Airway epithelial cell (primary cell): ENCODE measurements at places on chromosomes 7 and 10. TPM values are rescaled to one million over a fixed set of nuclear protein-coding genes. Genes with fewer than 3 reads are reported as not detected.

Gene FGFBP3
- total RNA-seq, result 0.42 and 0.49 TPM in 2 replicates

Gene CYP2C19
- total RNA-seq, result 0.14 TPM in 1 of 2 replicates, not detected in the other

Gene CFAP70
- total RNA-seq, result 0.33 and 0.42 TPM in 2 replicates

Gene HABP2
- total RNA-seq, result not detected in 2 replicates

Gene TEX47
- not detected in 2 replicates for total RNA-seq

Gene COL26A1
- total RNA-seq, result not detected in 2 replicates

Gene PRPS1L1
- not detected in 2 replicates for total RNA-seq

Gene HOXA13
- total RNA-seq, result not detected in 2 replicates

Gene ANKRD22
- total RNA-seq, result 11.2 and 15.9 TPM in 2 replicates

Gene CALHM3
- not detected in 2 replicates for total RNA-seq

Gene PRF1
- total RNA-seq, result not detected in 2 replicates

Gene MORN4
- 3.4 and 6.6 TPM in 2 replicates for total RNA-seq

Gene GPR26
- not detected in 2 replicates for total RNA-seq

Gene SPDYE9
- total RNA-seq, result not detected in 2 replicates

Gene CTAGE6
- 0.07 TPM in 1 of 2 replicates, not detected in the other for total RNA-seq

Gene WNT8B
- total RNA-seq, result 0.14 TPM in 1 of 2 replicates, not detected in the other

Gene RPEL1
- not detected in 2 replicates for total RNA-seq

Gene POT1
- 12.6 and 20.7 TPM in 2 replicates for total RNA-seq

Gene UNC5B
- total RNA-seq, result 10.8 and 11.5 TPM in 2 replicates

Gene ACTL6B
- total RNA-seq, result not detected in 2 replicates

Gene GDF2
- not detected in 2 replicates for total RNA-seq

Gene CYP3A4
- 0.14 TPM in 1 of 2 replicates, not detected in the other for total RNA-seq

Gene GTPBP10
- total RNA-seq, result 8.2 and 12.0 TPM in 2 replicates

Gene FANK1
- 6.1 and 10.2 TPM in 2 replicates for total RNA-seq

Gene PLCE1
- 1.6 and 2.3 TPM in 2 replicates for total RNA-seq

Gene ACSM6
- not detected in 2 replicates for total RNA-seq

Gene OGDHL
- 0.14 and 0.28 TPM in 2 replicates for total RNA-seq

Gene COBL
- total RNA-seq, result 2.0 and 3.0 TPM in 2 replicates

Gene HSPA12A
- 1.5 and 2.2 TPM in 2 replicates for total RNA-seq

Gene SEC61A2
- 1.1 and 5.4 TPM in 2 replicates for total RNA-seq

Gene OR6V1
- total RNA-seq, result not detected in 2 replicates

Gene APBB1IP
- total RNA-seq, result not detected in 2 replicates

Gene IL15RA
- total RNA-seq, result 2.6 and 6.2 TPM in 2 replicates

Gene TMEM176B
- not detected in 2 replicates for total RNA-seq

Gene CALML5
- 36.7 and 51.7 TPM in 2 replicates for total RNA-seq

Gene SPDYE2
- total RNA-seq, result not detected in 2 replicates
